RPMI7951 (cell line): ENCODE measurements at places on chromosomes 6 and 20.

- no peak for DNase-seq
Observed at GRCh38 chr20:10231290-10231689, 12.7 kb downstream of the SNAP25 start.

GRCh38 chr6:5080574-5080973 is 4.6 kb upstream of the PPP1R3G start:
- no peak for DNase-seq

- DNase-seq, result peak; percentile 91
Observed at GRCh38 chr20:7841971-7842310, 98.3 kb downstream of the HAO1 start.

GRCh38 chr6:132390017-132390416 is 11.3 kb downstream of the MOXD1 start:
- no peak for DNase-seq

DNA sequence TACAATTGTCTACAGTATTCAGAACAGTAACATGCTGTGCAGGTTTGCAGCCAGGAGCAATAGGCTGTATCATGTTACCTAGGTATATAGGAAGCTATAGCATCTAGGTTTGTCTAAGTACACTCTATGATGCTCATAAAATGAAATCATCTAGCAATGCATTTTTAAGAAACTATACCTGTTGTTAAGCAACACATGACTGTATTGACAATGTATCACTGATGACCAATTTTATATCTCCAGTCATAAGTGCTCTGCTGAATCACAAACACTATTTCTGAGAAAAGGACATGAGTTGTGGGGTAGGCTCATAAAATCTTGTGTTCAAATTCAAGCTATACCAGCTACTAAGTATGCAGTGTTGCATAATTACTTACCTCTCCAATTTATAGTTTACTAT is 501.3 kb downstream of the CD109 start:
- DNase-seq, result no peak

- no peak for DNase-seq
Observed at GRCh38 chr6:9711365-9711764, 703.5 kb downstream of the TFAP2A start.

GRCh38 chr6:25008707-25009392 is 73.1 kb upstream of the RIPOR2 start:
- no peak for DNase-seq

DNA sequence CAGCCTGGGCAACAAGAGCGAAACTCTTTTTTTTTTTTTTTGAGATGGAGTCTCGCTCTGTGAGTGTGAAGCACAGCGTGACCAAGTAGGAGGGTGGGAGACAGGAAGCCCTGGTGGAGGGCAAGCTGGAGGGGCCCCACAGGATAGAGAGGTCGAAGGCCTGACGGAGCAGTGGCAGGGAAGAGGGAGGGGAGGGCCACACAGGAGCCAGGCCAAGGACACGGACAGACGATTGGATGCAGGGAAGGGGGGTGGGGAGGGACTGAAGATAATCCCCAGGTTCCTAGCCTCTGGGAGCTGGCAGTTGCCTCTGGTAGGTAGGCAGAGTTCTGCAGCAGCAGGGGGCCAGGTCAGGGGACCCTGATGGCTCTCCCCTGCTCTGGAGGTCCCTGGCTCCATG is 10.8 kb upstream of the GUCA1A start:
- DNase-seq, result no peak

DNA sequence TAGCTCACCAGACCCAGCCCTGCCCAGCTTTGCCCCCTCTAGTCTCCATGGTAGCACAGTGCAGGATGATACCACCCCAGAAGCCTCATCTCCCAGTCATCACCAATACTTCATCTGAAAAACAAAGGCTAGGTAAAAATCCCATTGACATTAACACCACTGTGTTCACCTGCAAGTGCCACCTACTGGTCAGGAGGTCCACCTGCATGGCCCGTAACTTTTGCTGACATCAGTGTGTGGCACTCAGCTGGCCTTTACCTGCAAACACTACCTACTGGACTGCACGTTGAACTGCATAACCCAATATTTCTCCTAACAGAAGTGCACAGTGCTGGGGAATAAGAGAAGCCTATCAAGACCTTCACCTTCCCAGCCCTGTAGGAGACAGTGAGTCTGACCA is 234.7 kb upstream of the ADGRB3 start:
- no peak for DNase-seq

DNA sequence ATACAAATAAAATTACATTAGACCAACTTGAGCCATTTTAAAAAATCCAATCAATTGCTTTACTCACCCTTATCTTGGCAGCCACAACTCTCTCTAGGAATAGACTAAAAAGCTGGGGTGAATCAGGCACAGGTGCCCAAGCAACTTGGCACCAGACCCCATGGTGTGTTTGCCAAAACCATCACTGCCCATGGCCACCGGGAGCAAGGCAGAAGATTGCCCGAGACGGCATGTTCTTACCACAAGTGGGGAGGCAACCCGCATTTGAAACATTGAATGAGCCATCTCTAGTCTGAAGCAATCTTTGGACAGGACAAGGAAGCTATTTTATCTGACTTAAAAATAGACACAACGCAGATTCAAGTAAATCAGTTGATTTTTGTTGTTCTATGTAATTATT is 69.0 kb downstream of the SMLR1 start:
- DNase-seq, result peak; percentile 12

GRCh38 chr6:127129251-127129650 is 10.8 kb downstream of the RSPO3 start:
- DNase-seq, result no peak

DNA sequence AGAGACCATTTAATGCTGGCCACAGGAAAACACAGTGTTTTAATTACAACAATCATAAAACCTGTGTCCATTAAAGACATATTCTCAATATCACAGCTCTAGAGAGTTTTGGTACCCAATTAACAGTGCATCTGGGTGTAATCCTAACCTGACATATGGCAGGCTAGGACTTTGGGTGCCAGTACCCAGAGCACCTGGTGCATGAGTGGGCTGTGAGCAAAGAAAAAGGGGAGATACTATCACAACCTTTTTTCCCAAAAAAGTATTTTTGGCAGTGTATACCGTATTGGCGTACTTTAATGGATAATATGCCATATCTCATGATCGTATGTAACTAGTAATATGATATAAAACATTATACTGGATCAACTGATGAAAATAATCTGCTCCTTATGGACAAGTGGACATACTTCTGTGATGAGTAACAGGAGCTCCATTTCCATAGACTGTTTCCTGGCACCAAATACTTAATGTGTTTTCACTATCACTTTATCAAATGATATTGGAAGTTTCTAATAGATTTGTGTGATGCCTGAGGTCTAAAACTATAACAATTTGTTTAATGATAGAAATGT is 91.7 kb downstream of the COL19A1 start:
- no peak for DNase-seq

DNA sequence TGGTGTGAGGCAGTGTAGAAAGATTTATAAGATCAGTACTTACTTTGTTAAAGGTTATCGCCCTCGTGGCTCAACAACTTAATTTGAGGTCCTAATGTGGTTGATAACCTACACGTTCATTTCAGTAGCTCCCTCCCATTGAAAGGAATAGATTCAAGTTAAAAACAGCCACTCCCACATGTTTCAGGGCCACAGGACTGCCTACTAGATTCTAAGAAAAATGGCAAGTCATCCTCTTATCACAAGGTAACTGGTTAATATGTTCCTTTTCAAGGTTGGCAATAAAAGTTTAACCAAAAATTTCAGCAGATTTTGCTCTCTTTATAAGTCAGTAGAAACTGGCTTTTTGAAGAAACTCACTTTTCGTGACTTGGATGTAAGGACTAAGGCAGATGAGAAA is 17.1 kb downstream of the GSTA2 start:
- no peak for DNase-seq

DNA sequence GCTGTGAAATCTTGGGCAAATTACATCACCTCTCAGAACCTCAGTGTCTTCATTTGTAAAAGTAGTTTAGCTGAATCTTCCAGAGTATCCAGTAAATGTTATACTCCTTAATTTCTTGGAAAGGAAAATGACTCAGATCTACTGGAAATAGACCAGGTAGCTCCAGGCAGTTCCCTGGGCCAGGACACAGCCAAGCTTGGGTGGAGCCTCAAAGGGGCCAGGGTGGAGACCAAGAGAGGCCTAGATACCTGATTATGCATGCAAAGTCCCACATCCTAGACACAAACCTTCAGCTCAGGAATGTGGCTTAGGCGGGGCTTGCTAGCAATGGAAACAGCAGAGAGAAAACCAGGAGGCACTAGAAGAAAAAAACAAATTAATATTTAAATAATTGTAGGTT is 272.8 kb downstream of the MAFB start:
- DNase-seq, result peak; percentile 59

GRCh38 chr6:27263886-27264285 is 16.4 kb downstream of the PRSS16 start:
- DNase-seq, result no peak

DNA sequence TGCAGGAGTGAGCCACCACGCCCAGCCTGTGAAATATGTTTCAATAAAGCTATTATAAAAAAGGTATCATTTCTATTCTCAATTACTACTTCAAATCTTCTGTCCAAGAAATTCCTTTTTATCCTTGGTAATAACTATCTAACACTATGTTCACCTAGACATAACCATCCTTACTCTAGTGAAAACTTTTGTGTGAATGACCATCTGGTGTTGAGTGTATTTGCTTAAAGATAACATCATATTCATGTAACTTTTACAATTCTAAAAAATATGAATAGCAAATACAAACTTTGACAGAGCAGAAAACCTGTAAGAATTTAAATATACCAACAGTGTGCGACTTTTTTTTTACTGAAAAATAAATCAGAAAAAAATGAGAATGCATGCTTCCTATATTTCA is 96.9 kb downstream of the MAP3K5 start:
- DNase-seq, result no peak

GRCh38 chr6:153595903-153596302 is 443.1 kb upstream of the OPRM1 start:
- DNase-seq, result peak; percentile 3

- DNase-seq, result peak; percentile 77
Observed at GRCh38 chr6:148868314-148868713, 121.5 kb downstream of the UST start.

DNA sequence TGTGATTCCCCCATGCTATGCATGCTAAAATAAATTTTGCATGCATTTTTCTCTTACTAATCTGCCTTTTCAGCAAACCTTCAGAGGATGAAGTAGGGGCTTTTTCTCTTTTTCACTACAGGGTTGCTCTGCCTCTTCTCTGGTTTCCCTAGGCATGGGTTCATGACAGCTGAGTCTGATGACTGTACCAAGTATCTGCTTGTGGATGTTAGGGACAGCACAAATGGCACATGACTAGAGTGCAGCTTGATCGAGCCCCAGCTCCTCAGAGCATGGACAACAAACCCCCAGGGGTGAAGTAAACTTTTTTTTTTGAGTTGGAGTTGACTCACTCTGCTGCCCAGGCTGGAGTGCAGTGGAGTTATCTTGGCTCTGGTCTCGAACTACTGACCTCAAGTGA is 57.1 kb upstream of the GCM1 start:
- DNase-seq, result no peak

DNA sequence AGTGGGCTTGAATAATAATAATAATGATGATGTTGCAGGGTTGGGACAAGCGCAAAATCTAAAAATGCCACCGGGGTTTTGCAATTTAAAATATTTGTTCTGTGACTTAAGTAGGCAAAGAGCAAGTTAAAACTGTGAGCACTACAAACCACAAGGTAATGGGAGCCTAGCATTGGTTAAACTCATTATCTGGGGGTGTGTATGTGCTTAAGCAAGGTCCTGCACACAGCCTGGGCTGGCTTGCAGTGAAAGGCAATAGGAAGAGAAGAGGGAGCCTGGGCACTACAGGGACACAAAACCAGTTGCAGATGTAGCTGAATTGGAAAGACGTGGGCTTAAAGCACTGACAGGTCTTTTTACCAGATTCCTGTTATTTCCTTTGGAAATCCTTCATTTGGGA is 11.7 kb downstream of the SIM1 start:
- DNase-seq, result no peak

DNA sequence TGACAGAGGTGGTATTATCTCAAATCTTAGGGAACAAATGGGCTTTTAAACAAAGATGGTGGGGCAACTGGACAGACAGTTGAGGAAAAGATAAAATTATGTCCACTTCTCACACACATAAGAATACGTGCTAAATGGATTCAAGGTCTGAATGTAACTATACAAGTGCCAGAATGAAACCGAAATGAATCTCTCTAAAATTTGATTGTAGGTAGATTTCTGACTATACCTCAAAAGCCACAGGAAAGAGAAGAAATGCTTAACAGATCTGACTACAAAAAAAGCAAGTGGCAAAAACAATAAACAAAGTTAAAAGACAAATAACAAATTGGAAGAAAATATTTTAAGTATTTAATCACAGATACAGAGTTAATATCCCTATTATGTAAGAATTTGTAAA is 182.7 kb upstream of the OLIG3 start:
- DNase-seq, result no peak

DNA sequence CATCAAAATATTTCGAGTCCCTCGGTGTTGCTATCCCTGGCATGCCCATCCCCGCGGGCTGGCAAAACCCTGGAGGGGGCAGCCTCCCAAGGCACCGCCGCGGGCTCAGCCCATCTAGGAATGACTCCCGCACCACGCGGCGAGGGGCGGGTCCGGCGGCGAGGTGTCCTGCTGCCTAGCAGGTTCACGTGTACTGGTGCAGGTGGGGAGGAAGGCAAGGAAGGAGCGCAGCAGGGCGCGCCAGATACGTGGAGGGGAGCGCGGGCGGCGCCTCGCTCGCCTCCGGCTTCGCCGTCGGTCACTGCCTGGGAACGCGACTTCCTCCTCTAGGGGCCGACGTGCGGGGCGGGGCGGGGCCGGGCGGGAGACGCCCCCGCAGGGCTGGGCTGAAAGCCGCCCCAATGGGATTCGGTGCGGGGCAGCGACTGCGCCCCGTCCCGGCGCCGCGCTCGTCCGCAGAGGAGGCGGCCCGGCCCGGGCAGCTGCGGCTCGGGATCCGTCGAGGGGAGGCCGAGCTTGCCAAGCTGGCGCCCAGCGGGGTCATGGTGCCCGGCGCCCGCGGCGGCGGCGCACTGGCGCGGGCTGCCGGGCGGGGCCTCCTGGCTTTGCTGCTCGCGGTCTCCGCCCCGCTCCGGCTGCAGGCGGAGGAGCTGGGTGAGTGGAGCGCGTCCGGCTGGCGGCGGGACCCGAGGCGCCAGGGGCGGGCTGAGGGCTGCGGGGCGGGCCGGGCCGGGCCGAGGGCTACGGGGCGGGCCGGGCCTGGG is at the start of gene DCBLD1:
DCBLD1 (plus strand) TSS at position 435 of the 764 bp plus-strand sequence; CDS start at position 543, 108 bp downstream.
- DNase-seq, result peak; percentile 84

DNA sequence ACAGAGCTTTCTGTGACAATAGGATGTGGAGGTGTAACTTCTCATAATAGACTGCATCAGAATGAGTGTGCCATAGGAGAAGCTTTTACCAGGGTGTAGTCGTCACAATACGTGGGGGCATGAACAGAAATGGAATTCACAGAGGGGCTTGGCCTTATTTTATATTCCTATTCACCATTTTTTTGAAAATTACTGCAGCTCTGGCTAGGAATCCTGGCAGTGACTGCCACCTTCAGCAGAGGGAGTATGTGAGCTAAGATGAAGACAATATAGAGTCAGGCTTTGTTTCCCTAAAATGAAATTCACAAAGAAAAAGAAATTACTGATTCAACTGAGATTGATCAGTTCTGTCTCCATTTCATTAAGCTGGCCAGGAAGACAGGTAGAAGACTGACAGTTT is 13.9 kb downstream of the TOMM6 start:
- peak; percentile 7 for DNase-seq

GRCh38 chr20:32190616-32191415 is 16.7 kb downstream of the PLAGL2 start:
- no peak for DNase-seq

- no peak for DNase-seq
Observed at GRCh38 chr20:38346247-38346651, at the start of gene LBP. LBP (plus strand) TSS chr20:38346482; CDS start chr20:38346517, 35 bp downstream.
